Hematopoietic multipotent progenitor cell treated with erythropoietin and hydrocortisone succinate and interleukin-3 and kit ligand, for 8 days (in vitro differentiated cells): ENCODE measurements at places on chromosomes 1 and 21.

- DNase-seq: no peak
These were observed at the start of gene ADAMTS5 for GRCh38 chr21:26967062-26967913. TSS of gene ADAMTS5 (minus strand) at chr21:26967088. CDS start at chr21:26966391, 697 bp downstream.

GRCh38 chr21:14120091-14120734 is 90.5 kb downstream of the LIPI start:
- DNase-seq: peak; percentile 43

DNA sequence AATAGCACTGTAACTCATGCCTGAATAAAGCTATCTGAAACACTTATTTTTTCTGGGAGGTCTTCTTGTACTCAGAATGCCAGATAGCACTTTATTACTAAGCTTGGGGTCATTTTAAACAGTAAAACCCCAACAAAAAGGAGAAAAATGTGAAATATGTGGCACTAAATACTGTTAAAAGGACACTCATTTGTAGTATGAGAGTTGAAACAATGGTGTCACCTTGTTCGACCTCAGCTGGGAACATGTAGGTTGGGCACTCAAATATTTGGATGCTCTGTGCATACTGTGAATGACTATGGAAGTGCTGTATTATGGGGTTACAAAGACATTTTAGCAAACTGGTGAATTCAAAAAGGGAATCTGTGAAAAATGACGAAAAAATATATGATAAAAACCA is 53.9 kb downstream of the SELENOF start:
- DNase-seq: no peak

DNA sequence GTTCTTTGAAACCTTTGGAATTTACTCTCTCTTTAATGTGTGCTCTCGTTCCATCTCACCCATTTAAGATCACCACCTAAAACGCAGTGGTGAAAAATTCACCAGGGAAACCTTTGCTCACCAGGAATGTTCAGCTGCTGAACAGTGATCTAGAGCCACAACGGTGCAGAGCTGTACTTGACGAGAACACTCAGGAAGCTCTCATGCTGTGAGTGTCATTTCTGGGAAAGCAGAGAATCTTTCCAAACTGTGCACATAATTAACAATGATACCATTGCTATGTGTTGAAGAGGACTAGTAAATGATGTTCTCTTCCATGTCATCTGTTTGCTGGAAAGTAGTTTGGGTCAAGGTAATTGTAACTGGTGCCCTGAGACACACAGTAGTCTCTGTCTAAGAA is 117.1 kb downstream of the ZZZ3 start:
- no peak for DNase-seq

DNA sequence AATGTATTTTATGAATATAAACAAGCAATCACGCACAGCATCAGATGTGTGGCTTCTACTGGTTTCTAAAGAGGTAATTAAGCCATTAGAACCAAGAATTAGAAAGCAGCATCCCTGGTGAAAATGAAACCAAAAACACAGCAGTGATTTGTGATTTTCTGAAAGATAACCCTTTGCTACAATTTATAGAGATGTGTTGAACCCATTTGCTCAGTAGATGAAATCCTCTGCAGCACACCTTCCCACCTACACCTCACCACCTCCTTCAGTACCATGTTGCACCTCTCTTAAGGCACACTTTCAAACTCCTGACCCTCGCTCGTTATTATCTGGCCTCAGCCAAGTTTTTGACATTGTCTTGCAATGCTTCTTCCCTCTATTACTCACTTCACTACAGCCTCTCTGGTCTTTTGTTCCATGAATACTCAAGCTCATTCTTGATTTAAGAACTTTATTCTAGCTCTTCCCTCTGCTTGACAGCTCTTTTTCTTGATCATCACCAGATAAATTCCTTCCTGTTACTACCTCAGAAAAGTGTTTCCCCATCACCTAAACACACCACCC is 38.6 kb downstream of the NSL1 start:
- DNase-seq: no peak

- no peak for DNase-seq
These were observed 72.2 kb downstream of the GNG12 start for GRCh38 chr1:67761091-67761490.

- DNase-seq: peak; percentile 76
These were observed 3.2 kb downstream of the GPR3 start for GRCh38 chr1:27395441-27396195.

GRCh38 chr1:147502760-147503159 is 38.5 kb upstream of the BCL9 start:
- DNase-seq: no peak

DNA sequence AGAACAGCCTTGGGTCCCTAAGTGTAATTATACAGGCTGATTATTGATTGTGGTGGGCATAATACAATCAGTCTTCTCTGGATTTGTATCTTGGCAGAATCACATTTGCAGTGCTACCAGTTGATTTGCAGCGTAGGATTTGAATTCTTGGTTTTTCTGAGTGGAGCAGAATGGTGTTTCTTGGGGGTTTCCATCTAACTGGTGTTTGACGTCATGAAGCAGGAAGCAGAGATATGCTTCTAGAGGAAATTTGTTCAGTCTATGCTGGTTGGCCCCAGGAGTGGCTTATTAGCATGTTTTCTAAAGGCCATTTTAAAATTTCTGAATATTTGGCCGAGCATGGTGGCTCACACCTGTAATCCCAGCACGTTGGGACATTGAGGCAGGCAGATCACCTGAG is 3.4 kb downstream of the CTTNBP2NL start:
- DNase-seq: no peak

GRCh38 chr1:153563483-153563901 is 2.2 kb downstream of the S100A2 start:
- DNase-seq: no peak

DNA sequence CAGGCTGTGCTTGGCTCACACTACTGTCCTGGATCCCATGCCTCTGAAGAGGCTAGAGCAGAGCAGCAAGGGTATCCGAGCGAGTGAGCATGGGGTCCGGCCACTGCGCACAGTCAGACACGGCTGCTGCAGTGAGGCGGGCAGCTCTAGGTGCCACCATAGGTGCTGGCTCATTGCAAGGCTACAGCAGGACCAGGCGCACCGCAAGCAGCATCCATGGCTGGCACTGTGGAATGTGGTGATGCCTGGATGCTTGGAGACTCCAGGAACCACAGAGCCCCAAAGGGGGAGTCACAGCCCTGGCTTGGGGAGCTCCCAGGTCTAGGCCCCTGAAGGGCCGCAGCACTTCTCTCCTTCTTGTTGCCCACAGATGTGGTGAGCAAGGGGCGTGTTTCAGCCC is 47.2 kb downstream of the ATP6V1G3 start:
- no peak for DNase-seq

- DNase-seq: no peak
These were observed 35.5 kb upstream of the MAP10 start for GRCh38 chr1:232769733-232770132.

- DNase-seq: no peak
These were observed 19.7 kb upstream of the IFNLR1 start for GRCh38 chr1:24206516-24207394.

GRCh38 chr1:63779338-63780211 is 5.8 kb downstream of the ROR1 start:
- DNase-seq: no peak

GRCh38 chr1:157870490-157870889 is 28.9 kb upstream of the CD5L start:
- DNase-seq: no peak

GRCh38 chr1:67792103-67792502 is 41.2 kb downstream of the GNG12 start:
- DNase-seq: no peak

- DNase-seq: no peak
These were observed 3.5 kb downstream of the HSPG2 start for GRCh38 chr1:21933397-21934248.

DNA sequence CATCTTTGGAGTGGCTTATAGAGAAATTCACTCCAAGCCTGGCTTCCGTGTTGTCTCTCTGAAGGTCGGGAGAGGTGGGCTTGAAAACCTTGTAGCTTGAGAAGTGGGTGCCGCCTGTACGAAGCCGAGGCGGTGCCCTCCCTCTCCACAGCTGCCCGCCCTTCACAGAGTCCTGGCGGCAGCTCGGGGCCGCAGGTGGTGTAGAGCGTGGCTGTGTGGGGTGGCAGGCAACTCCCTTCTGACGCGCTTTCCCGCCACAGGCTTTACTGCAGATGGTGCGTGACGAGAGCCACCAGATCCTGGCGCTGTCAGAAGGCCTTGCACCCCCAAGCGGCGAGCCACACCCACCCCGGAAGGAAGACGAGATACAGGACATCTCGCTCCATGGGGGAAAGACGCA is 33.1 kb upstream of the DIP2A start:
- no peak for DNase-seq

- peak; percentile 62 for DNase-seq
These were observed 3.3 kb upstream of the UTP11 start for GRCh38 chr1:38009088-38009840.

DNA sequence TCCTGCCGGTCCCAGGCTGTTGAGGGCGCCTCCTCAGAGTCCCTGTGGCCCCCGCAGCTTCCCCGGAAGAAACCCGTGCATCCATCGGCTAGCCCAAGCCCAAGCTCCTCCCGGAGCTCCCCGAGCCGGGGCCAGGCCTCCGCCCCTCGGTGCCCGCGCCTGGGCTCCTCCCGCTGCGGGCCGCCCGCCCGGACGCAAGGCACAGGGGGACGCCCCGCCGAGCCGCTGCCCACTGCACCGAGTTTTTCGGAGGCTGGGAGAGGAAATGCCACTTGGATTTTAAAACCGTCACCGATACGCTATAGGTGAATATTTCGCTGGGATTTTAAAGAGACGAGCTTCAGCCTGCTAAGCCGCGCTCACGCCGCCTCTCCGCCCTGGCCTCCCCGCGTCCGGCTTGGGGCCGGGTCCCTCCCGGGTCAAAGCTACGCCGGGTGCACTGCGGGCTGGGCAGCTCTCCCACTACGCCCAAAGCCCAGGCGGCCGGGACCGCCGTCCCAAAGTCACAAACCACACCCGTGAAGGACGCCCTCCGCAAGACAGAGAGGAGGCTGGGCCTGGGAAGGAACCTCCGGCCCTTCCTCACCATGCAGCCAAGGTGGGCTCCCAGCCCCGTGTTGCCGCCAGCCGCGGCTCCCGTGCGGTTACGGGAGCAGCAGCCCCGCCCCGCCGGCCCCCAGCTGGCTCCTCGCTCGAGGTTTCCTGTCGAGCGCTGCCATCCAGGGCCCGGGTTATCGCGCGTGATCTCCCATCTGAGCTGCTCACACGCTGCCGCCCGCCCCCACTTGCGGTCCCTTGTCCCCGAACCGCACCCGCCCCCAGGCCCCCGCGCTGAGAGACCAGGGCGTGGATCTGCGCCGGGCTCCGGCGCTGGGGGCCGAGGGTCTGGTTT is 63.2 kb downstream of the CD247 start:
- DNase-seq: peak; percentile 68
